Activated T-helper 9 cell treated with anti-CD3 and anti-CD28 coated beads, Interleukin-2, amount 50 U/mL, for 16 hours (primary cell): ENCODE measurements at places on chromosomes 11 and 22.

DNA sequence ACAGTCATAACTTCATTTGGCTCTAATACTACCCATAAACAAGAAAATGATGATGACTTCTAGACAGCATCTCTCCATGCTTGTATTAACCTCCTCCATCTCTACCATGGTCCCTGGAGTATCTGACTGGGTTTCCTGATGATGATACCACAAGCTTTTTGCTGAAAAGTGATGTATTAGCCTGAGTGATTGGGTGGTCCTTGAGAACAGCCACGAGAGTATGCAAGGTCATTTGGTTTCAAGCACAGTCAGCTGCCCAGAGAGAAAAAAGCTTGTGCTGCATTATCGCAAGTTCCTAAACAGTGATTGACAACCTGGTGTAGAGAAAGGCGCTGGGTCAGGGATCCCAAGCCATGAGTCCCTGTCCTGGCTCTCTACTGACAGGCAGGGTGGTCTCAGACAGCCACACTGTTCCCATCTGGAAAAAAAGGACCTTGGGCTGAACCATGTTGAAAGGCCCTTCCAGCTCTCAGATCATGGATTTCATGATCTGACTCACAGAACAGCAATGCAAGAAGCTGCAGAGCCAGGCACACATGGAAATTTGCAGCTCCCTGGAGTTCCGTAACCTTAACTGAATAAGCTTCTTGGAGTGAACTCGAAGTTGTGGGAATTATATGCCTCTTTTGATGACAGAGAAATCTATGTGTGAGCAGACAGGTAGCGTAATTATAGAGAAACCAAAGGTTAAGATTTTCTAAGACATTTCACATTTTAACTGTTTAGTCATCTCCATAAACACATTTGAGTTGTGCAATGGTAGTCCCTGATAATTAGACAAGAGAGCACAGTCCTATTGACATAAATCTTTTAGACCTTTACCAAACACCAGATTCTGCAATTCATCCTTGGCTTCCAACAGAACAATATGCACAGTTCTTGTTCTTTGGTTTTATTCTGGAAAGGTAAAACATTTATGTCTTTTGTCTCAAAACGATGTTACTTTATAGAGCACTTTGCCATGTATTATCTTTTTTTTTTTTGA, 54.1 kb upstream of the UBASH3B start:
- no peak for DNase-seq

- DNase-seq: no peak
Observed at GRCh38 chr11:126450806-126451205, 95.3 kb downstream of the ST3GAL4 start.

DNA sequence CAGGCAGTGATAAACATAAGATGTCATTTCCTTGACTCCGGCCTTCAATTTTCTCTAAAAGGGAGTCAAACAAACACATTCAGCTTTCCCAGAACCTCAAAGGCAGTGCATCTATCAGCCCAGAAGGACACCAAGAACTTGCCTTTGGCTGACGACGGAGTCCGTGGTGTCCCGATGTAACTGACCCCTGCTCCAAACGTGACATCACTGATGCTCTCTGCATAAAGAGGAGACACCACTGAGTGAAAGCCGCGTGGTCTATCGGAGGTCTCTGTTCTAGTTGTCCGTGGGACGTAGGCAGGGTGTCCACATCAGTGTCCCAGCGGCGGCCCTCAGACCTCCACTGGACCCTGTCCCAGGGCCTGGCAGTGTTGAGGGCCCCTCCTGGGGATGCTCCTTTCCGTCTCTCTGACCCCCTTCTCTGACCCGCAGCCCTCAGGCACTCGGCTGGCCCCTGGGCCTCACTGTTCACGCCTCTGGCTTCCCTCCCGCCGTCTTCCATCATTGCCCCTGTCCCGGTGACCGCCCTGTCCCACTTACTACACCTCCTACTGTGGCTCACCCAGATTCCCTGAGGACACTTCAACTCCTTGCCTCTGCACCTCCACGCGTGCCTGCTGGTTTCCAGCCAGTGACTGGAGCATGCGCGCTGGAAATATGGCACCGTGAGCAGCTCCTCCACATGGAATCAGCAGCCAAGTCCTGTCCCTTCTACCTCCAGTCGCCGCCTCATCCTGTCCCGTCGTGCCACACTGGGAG, 70.4 kb downstream of the NCAPD3 start:
- no peak for DNase-seq

DNA sequence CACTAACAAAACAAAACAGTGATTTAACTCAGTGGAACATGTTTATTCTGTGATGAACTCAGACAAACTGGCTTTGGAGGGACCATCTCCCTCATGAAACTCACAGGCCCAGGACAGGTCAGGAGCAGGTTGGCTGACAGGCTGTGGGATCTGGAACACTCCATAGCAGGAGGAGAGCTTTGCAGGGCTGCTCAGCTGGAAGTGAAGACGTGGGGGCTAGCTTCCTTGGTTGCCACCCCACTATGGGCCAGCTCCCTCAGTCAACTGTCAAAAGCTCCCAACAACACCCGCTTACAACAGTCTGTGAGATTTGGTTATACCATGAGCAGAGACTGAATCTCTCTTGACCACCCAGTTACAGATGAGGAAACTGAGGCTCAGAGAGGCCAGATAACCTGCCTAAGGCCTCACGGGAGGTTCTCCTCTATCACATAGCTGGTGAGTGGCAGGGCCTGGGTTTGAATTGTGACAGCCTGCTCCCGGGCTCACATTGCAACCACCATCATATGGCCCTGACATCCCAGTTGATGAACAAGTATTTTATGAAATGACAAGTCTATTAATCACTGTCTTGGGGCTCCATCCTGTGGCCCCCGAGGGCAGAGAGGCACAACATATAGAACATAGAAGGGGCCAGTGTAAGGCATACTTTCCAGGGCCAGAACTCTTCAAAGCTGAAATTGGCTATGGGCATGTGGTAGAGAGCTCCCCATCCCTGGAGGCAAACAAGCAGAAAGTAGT, 473.4 kb downstream of the MN1 start:
- DNase-seq: no peak

DNA sequence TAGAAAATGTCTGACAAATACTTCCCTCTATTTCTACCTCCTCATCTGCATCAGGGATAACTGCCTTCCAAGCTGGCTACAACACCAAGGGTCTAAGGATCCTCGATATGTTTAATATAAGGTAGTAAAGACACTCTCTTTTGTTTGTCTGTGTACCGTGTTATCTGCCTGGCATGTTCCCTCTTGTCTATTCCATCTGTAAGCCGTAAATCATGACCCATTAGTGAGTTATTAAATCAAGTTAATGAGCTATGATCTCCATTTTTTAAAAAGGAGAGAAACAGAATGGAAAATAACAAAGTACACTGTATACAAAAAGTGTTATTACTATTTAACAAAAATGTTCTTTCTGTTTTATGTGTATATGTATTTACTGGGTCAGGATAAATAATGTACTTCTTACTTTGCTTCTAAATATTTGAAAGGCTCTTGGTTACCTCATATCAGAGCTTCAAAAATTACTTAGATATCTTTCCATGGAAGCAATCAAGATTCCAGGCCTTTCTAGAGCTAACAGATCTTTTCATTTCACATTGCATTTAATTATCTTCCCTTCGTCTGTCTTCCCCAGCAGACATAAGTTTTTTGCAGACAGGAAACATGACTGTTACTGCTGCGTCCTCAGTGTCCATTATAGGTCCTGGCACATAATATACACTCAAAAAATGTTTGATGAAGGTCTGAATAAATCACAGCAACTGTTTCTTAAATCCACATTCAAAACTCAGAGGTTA, 342.6 kb upstream of the CCDC90B start:
- DNase-seq: no peak

GRCh38 chr22:38177926-38178604, 3.6 kb downstream of the PLA2G6 start:
- no peak for DNase-seq

DNA sequence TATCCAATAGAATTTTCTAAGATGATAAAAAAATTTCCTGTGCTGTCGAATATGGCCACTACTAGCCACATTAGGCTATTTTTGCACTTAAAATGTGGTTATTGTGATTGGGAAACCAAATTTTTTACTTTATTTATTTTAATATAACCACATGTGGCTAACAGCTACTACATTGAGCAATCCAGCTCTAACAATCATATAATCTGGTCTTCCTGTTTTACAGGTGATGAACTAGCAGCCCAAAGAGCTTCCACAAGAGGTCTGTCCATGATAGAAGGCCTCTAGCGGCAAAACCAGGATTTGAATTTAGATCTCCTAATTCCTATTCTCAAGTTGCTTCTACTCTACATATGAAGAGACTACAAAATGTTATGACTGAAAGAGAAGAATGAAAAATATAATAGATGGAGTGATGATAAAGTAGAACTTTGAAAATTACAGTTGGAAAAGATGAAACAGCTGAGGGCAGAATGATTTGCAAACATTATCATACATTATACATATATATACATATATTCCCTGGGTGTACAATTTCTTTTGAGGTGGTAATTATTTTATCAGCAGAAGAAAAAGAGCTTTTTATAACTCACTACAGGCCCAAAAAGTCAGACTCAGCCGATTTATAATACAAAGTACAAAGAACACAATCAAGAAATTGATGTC, 363.5 kb upstream of the PITPNB start:
- DNase-seq: no peak

DNA sequence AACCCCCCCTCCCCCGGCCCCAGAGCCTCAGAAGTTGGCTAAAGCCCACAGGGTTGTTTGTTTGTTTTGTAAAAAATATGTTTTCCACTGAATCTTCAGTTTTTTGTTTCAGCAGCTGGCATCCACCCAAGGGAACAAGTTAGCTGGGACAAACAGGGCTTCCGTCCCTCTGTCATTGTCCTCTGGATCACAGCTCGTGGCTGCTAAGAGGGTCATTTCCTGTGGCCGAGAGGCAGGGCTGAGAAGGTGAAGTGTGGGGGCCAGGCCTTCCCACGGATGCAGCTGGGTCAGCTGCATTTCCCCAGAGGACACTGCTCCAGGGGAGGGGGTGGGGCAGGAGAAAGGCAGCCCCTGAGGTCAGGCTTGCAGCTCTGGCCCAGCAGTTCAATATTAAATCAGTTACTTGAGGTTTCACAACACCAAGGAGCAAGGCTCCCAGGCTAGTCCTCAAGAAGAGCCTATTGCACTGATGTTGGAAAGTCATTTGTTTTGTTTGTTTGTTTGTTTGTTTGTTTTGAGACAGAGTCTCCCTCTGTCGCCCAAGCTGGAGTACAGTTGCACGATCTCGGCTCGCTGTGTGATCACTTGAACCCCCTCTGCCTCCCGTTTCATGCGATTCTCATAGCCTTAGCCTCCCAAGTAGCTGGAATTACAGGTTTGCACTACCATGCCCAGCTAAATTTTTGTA, 34.4 kb upstream of the SMTN start:
- DNase-seq: no peak

- no peak for DNase-seq
Observed at GRCh38 chr11:74460481-74461154, 6.7 kb downstream of the KCNE3 start.

GRCh38 chr22:16847271-16847670, 22.1 kb upstream of the XKR3 start:
- DNase-seq: no peak

DNA sequence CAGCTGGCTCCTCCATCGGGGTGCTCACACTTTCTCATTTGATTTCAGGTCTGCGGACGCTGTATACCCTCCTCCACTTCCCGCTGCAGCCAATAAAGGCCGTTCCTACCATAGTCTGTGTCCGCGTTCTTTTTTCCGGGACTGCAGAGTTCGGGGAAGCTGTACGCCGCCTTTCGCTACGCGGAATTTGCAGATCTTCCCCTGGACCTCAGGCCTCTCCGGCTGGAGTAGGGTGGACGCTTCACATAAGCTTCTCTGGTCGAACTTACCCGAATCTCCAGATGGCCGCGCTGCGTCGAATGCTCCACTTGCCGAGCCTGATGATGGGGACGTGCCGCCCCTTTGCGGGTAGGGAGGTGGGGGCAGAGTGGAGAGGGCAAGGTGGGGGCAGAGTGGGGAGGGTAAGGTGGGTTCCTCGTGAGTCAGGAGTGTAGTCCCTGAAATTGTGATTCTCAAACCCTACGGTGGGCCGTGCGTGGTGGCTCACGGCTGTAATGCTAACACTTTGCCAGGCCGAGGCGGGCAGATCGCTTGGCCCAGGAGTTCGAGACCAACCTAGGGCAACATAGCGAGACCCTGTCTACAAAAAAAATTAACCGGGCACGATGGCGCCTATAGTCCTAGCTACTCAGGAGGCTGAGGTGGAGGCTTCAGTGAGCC, 617 bp downstream of the CSKMT start:
- peak; percentile 48 for DNase-seq

- DNase-seq: no peak
Observed at GRCh38 chr22:44211946-44212930, 31.5 kb downstream of the PARVG start.

DNA sequence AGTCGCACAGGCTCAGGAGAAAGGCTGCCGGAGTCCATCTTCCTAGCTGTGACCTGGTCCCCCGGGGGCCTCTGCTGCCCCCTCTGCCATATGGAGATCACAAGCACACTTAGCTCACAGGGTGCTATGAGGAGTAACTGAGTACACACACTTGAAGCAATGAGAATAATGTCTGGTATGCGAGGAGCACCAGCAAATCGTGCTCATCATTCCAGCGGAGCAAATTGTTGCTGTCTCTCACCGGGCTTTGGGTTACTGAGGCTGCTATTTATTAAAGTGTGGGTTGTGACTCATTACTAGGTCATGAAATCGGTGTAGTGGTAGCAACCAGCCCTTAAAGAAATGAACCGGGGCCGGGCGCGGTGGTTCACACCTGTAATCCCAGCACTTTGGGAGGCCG, 48.1 kb upstream of the EIF3D start:
- no peak for DNase-seq

GRCh38 chr22:49956418-49956770, 4.2 kb upstream of the PIM3 start:
- no peak for DNase-seq

DNA sequence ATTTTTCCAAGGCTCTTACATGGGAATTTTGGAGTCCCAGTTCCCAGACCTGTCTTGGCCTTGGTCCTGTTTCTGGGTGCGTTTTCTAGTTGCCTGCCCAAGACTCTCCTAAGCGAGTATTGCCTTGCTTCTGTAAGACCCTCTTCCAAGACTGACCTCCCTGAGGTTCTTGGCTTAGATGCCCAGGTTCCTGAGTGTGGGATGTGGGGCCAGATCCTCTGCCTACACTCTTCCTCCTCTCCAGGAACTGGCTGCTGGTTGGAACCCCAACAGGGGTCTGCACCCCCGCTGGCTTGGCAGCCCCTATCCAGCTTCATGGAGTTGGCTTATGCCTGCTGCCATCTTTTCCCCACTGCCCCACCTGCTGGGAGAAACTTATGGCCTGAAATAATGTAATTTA, 429.5 kb downstream of the TENM4 start:
- DNase-seq: no peak

GRCh38 chr11:62435846-62436660, 17.2 kb downstream of the SCGB1A1 start:
- no peak for DNase-seq

- peak; percentile 71 for DNase-seq
Observed at GRCh38 chr22:42500161-42500835, 19.3 kb downstream of the RRP7A start.

- DNase-seq: no peak
Observed at GRCh38 chr11:130814440-130815096, 101.7 kb downstream of the SNX19 start.

- no peak for DNase-seq
Observed at GRCh38 chr11:10934293-10934860, 76.5 kb upstream of the ZBED5 start.

GRCh38 chr11:62575156-62575555, 1.5 kb upstream of the EEF1G start:
- no peak for DNase-seq
